ENCODE measurements at places on chromosomes 3 and 15. TPM values are rescaled to one million over a fixed set of nuclear protein-coding genes. Genes with fewer than 3 reads are reported as not detected.

TMEM45A gene
- 15.7 TPM for total RNA-seq

SERP1 gene
- 49.1 TPM for total RNA-seq

PPP2R3A gene
- 45.9 TPM for total RNA-seq

SAMD7 gene
- not detected for total RNA-seq

NTRK3 gene
- 6.8 TPM for total RNA-seq

WDR93 gene
- not detected for total RNA-seq

TRA2B gene
- 136 TPM for total RNA-seq

LIPC gene
- under 0.01 TPM for total RNA-seq

CCDC13 gene
- not detected for total RNA-seq

SLCO3A1 gene
- total RNA-seq: 4.7 TPM

TRIM42 gene
- not detected for total RNA-seq

SPTSSB gene
- 0.52 TPM for total RNA-seq

SLC25A20 gene
- 15.1 TPM for total RNA-seq

SMC4 gene
- 36.5 TPM for total RNA-seq

SMAD6 gene
- total RNA-seq: 8.9 TPM

INKA1 gene
- total RNA-seq: 11.5 TPM

KCNH8 gene
- under 0.01 TPM for total RNA-seq

ERICH6 gene
- not detected for total RNA-seq

HACL1 gene
- total RNA-seq: 16.7 TPM

TP53BP1 gene
- total RNA-seq: 87.2 TPM

Data from skeletal muscle tissue (tissue), 5 donors.